Activated naive CD4-positive, alpha-beta T cell (primary cell): ENCODE measurements at places on chromosomes 3 and 15.

DNA sequence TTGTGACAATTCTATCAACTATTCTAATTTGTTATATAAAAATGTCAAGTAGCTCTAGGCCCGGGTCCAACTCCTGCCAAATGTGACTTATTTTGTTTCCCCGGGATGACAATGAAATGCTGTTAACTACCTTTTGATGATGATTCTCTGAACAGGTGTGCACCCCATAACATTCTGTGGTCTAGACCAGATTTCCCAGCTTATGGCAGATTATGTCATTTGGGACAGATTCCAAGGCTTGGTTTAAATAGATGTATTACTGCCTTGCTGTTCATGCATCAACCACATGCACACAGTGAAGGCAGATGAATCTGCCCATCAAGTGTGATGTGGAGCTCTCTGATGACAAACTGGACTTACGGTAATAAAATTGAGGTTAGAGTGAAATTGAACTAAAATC is 150.5 kb downstream of the MECOM start:
- DNase-seq: no peak

- DNase-seq: no peak
These were observed 5.4 kb upstream of the ALDH1A2 start for GRCh38 chr15:58070801-58071418.

DNA sequence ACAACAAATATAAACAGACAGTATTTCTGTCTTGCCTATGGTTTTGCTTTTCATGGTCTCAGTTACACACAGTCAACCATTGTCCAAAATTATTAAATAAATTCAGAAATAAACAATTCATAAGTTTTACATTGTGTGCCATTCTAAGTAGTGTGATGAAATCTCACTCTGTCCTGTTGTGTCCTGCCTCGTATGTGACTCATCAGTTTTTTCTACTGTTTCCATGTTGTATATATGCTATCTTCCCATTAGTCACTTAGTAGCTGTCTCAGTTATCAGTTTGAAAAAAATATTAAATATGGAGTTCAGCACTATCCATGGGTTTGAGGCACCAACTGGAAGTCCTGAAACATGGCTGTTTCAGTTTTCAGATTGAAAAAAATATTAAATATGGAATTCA is 282.4 kb upstream of the GRM7 start:
- no peak for DNase-seq

DNA sequence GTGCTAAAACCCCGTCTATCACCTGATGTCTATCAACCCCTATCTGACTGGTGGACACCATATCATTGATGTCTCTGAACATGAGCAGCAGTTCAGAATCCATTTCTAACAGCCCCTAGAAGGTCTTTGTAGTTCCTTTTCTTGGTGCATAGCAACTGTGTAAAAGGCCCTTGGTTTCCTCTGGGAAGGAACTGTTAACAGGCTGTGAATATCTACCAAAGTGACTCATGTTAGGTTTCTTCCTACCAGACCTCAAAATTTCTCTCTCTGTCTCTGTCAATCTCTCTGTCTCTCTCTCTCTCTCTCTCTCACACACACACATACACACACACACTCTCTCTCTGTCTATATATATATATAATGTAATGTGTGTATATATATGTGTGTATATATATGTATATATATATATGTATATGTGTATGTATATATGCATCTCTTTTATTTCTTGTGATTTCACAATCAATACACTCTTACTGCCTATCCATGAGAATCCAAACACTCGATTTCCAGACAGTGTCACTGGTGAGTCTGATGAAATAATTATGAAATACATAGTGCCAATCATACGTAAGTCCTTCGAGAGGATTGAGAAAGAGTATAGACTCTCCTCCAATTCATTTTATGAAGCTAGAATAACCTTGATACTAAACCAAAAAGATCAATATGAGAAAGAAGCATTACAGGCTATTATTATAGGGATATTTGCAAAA is 335.9 kb upstream of the SLCO3A1 start:
- DNase-seq: no peak

DNA sequence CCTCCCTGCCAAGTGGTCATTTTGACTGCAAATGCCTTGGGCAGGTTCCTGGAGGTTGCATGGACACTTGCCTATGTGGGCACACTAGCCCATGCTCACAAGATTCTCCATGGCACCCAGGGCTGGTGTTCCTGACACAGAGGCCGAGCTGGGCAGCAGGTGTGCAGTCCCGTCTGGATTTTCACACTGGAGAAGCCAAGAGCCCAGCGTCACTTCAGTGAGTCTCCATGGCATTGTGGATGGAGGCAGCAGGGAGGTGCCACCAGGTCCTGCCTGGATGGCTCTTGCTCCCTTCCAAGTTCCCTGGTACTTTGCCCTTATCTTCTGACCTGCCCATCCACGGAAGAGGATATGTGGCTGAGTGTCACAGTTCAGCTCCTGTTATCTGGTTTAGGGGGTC is 63.7 kb upstream of the PLCL2 start:
- no peak for DNase-seq

DNA sequence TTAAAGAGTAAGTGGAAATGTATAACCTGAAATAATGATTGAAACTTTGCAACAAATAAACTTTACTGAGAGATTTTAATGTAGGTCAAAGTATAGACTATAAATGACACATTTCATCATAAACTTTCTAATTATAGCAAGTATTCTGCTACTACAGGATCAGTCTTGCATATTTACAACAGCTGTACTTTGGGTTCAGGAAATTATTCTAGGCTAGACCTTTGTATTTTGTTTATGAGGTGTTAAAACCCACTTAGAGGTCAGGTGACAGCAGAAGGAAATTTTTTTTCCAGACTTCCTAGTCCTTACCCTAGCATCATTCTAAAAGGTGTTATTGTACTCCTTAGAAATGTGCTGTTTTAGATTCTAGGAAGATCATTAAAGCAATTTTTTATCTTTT is 2.3 kb downstream of the RNF7 start:
- no peak for DNase-seq

DNA sequence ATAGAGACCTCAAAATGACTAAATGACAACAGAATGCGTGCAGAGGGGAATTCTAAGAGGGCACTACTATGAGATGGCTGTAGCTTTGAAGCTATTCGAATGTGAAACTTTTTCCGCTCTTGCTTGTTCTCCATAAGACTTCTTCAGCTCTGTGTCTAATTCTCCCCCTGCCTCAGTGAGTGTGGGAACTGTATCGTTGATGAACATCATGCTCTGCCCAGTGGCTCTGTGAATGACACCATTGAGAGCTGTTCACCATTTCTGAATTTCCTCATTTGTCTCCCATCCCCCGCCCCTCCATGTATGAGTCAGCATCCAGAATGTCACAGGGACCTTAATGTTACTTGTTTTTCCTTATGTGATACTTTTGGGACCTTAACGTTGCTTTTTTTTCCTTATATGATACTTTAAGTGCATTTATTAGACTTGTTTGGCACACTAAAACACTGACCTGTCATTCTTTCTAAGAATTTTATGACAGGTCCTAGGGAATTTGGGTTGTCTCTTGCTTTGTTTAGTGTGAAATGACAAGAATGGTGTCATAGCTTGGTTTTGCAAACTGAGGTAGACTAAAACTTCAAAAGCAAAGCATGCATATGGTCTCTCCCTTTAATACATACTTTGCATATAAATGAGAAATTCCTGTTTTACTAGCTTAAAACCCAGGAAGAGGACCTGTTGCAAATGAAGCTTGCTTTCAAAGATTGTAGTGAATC is 99.6 kb downstream of the FNDC3B start:
- no peak for DNase-seq

DNA sequence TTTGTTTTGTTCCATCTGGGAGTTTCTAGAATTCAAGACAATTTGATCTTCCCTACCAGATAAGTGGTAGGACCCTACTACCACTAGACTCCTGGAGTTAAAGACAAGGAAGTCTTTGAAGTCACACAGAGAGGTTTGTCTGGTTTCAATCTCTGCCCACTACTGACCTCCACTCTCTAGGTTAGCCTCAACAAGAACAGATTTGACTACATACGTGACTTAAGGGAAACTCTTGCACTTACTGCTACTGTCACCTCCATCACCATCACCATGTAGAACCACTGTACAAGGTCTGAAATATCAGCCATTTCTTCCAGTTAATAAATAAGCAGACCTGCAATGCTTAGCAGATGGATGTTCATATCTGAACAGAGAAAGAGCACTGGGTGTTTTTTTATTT is 148.3 kb upstream of the ARHGEF26 start:
- DNase-seq: no peak

- DNase-seq: no peak
These were observed 113.0 kb upstream of the ETV5 start for GRCh38 chr3:186221760-186222378.

DNA sequence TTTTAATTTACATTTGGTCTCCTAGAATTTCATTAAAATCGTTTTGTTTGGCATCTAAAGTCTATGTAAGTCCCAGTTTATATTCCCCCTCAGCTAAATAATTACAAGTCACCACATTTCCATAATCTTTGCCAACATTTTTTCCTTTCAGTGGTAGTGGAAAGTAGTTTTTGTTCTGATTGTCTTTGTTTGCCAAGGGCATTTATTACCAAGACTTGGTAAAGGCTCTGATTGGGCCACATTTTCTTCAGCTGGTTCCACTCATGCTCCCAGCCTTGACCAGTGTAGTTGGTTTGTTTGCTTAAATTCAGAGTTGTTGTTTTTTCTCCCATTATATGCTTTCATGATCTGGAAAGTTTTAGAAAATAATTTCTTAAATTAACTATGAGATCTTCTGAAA is 153.4 kb upstream of the MME start:
- DNase-seq: no peak

GRCh38 chr3:186381424-186382216 is 19.6 kb upstream of the DGKG start:
- DNase-seq: no peak

DNA sequence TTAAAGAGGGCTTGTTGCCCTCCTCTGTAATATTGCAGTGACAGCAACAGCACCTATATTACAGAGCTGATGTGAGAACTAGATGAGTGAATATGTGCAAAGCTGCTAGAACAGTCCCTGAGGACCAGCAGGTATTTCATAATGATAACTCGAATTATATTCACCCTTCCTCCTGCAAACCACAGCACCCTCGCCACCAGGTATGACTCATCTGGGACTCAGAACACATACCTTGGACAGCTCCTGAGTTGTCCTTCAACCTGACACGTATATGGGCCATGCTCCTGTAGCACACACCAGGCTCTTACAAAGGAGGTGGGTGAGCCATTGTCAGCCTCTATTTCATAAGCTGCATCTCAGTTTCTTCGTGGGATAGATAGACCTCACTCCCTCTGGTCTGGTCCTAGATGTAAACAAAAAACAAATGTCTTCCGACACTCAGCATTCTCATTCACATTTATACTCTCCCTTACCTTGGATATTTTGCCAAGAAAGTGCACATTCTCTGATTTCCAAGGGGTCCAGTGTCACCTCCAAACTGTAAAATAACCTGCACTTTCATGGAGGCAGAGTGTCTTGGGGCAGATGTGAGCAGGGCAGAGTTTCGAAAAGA is 124.5 kb downstream of the TLE3 start:
- DNase-seq: no peak

- DNase-seq: no peak
These were observed 32.4 kb downstream of the ALCAM start for GRCh38 chr3:105399062-105399461.

DNA sequence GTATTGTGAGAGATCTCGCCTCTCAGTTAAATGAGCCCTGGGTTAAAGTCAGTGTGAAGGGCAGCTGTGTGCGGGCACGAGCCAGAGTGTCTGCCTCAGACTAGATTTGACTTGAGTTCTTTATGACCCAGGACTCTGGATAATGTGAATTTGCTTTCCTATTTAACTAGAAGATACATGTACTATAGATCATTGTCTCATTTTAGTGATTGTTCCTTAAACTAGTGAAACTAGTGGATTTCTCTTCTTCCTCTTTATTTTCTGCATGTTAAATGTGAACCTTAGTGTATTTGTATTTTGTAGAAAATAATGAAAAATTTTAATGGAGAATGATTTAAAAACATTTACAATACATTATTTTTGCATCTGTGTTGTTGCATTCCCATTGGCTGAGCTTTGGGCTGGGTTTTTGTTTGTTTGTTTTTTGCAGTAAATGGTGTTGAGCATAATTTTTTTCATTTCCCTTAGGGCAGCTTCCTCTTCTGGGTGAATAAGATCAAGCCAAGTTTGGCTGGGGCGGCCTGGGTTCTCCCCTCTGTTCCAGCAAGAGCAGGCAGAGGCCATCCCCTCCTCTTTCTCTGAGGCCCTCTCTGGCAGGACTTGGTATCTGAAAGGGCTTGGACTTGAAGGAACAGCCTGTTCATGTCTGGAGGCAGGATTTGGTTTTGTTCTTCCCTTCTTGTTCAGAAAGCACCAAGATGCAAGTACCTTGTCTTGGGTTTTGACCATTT is 15.0 kb downstream of the GCSAM start:
- no peak for DNase-seq
